ENCODE measurements at places on chromosomes 3 and 15.
A peak's percentile ranks its signal among the peaks of the same experiment; 100 is the strongest.

- no peak for DNase-seq
Observed at GRCh38 chr3:133213937-133214336, 175.7 kb downstream of the TMEM108 start.

DNA sequence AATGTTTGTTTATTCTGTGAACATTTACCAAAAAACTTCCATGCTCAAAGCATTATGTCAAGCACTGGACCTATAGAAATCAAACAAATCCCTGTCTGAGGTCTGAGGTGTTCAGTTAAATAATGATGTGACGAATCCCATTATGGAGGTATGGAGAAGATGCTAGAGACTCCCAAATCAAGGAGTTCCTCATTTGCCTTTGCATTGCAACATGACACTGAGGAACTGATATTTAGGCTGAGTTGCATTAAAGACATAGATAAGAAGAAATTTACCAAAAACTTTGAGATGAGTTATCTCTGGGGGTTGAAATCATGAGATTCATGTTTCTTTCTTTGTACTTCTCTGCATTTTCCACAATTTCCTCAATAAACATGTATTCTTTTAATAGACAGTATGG is 16.0 kb downstream of the CD200 start:
- DNase-seq: no peak

- DNase-seq: no peak
Observed at GRCh38 chr3:140387244-140387643, 290.6 kb upstream of the TRIM42 start.

DNA sequence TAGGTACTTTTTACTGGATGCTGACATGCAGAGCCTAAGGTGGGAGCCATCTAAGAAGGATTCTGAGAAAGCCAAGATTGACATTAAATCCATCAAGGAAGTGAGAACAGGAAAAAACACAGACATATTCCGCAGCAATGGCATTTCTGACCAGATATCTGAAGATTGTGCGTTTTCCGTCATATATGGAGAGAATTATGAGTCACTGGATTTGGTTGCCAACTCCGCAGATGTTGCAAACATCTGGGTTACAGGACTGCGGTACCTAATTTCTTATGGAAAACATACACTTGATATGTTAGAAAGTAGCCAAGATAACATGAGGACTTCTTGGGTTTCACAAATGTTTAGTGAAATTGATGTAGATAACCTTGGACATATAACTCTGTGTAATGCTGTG is 125.1 kb downstream of the PLCL2 start:
- no peak for DNase-seq

DNA sequence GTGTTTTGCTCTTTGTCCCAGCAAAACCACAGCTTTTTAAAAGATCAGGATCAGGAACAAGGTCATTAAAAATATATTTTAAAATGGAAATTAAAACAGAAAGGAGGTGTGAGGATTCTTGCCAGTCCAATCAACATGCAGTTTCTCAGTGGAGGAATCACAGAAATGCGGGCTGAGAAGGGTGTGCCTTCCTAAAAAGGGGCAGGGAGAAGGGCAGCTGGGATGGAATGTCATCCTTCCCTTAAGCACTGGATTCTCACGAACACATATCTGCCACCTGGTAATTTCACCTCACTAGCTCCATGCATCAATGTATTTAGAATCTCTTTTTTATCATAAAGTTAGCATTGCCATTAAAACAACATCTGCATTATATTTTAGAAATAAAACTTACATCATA is 21.4 kb downstream of the ABI3BP start:
- no peak for DNase-seq

- DNase-seq: no peak
Observed at GRCh38 chr3:126907557-126907956, 75.4 kb upstream of the PLXNA1 start.

DNA sequence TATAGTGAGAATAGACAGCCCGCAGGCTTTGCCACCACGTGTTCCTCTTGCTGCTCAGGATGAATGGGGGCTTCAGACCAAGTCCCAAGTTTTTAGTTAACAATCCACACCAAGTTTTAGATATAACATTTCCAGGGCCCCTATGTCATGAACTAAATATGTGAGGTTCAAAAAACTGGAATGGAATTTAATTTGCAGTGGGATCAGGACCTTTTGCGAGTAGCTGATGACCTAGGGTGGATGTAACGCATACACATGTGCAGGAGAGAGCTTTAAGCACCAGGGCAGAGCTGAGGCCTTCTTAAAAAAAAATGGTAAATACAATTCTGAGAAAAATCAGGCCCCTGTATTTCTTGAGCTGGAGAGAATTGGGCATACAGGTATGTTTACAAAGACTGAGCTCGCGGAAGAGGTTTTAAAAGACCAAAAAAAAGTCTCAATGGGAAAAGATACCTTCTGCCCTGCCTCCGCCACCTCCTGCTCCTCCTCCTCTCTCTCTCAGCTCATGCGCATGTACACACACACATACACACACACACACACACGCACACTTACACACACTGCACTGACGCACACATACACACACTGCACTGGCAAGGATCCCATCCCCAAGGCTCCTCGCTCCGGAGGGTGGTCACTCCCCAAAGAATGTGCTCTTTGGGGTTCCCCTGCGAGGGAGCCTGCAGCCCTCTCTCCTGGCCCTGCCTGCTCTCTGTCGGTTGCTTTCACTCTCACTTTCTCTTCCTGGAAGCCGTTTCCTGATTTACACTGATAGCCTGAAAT is 48.2 kb upstream of the IGF1R start:
- peak; percentile 52 for DNase-seq

GRCh38 chr15:99447497-99448371 is 118.0 kb upstream of the MEF2A start:
- peak; percentile 63 for DNase-seq

DNA sequence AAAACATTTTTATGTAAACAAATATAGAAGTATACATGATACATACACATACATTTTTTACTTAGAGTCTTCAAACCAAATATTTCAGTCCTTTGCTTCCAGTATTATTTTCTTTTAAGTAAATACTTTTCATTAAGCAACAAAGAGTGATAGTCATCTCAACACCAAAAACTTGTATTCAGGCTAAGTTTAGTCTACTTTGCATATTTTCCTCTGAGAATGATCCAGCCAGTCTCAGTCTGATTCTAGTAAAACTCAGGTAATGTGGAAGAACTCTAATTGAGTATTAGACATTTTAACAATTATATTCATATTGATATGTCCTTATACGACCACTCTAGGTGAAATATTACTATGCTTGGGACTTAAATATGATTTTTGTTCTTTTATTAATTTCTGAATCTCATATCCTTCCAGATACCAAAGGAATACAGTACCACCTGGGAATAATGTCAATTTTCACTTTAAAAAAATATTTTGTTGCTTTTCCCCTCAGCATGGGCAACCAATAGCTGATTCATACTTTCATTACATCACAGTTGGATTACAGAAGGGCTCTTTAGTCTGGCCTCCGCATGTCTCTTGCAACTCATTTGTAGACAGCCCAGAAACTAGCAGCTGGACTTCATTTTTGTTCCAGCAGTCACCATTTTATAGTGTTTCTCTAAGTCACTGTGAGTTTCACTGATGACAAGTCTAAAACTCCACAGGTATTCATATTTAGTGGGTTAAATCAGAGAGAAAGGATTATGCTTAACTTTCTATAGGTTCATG is 390.4 kb downstream of the ZBTB20 start:
- no peak for DNase-seq

- no peak for DNase-seq
Observed at GRCh38 chr3:107969994-107970819, 120.6 kb downstream of the CD47 start.

GRCh38 chr3:14320219-14320618 is 82.2 kb upstream of the SLC6A6 start:
- no peak for DNase-seq

DNA sequence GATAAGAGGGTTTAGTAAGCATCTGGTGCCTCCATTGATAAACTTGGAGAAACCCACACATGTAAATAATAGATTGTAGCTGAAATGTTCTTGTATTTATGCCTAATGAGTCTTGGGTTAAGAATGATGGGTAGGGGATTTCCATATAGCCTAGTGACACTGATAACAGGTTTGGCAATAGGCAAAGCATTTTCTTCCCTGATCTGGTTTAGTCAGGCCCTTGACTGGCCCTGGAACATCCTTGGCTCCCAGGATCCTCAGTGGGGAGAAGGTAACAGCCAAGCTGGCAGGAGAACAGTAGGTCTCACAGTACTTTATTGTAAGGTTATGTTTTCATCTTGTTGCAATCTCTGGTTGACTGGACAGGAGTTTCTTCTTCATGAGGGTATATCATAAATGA is 228.4 kb downstream of the DIPK2A start:
- no peak for DNase-seq

DNA sequence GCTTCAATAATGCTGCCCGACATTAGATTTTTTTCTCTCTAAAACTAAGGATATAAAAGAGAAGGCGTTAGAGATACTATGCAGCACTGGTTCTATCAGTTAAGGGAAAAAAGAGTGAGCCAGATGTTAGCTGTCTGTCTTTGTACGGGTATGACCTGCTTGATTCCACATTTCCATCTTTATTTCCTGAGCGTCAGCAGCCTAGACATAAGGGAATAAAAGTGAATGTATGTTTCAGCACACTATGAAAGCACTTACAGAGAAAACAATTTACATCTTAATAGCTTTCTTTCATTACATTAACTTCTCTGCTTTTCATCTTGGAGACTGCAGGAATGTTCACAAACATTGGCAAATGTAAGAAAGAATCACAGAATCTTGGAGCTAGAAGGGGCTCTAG is 319.3 kb downstream of the CTNNB1 start:
- no peak for DNase-seq

DNA sequence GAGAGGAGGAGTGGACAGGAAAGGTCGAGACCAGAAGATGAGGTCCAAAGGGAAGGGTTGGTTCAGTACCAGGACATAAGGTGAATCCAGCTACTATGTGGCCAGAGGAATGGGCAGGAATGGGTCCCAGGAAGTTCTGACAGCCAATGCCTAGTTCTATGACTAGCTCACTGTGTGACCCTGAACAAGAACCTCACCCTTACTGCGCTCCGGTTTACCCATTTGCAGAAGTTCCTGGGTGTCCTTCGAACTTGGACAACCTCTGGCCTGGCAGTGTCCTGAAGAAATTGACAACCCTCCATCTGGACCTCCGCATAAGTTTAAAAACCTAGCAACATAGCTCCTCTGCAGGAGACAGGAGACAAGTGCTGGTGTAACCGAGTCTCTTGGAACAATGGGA is 12.2 kb upstream of the PSTPIP1 start:
- no peak for DNase-seq

DNA sequence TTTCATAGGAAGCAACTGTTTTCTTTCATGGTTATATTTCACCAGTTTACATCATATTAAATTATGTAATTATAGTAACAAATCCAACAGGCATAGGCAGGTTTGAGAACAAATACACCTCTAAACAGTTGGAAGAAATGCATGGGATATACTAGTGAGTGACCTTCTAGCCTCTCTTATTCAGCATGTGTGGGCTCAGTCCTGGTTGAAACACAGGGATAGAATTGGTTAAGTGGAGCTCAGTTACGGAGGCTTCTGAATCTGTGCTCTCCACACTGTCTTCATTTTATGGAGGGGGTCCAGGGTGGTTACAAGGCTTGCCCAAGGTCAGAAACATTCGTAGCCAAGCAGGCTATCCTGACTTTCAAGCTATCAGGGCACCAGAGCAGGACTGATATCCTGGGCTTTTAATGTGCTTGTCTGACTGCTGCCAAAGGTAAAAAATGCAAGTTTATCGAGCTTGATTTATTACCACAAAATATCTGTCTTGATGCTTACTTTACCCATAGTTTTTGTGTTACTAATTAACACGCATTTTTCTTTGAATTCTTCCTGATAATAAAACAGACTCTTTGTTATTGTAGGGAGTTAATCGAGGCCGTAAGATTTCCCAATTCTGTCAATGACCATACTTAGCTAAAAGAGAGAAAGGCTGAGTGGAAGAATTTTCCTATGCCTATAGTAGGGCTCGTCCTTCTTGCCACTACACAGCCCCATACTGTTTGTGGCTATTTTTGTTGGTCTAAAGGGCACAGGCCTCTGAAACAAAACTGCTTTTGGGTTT is 89.6 kb downstream of the FILIP1L start:
- DNase-seq: no peak

Data from hematopoietic multipotent progenitor cell treated with erythropoietin and hydrocortisone succinate and interleukin-3 and kit ligand, for 4 days (in vitro differentiated cells).